ENCODE measurements at places on chromosomes 2 and 18.

DNA sequence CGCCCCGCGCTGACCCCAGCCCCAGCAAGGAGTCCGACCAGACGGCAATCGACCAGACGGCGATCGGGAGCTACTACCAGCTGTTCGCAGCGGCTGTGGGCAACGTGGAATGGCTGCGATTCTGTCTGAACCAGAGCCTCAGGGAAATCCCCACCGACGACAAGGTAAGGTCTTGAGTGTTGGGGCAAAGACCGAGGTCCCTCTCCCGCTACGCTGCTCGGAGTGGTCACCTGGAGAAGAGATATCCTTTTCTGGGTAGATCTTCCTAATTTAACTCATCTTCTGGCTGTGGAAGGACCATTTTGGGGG is 704 bp downstream of the ANKRD53 start:
- DNase-seq = no peak

DNA sequence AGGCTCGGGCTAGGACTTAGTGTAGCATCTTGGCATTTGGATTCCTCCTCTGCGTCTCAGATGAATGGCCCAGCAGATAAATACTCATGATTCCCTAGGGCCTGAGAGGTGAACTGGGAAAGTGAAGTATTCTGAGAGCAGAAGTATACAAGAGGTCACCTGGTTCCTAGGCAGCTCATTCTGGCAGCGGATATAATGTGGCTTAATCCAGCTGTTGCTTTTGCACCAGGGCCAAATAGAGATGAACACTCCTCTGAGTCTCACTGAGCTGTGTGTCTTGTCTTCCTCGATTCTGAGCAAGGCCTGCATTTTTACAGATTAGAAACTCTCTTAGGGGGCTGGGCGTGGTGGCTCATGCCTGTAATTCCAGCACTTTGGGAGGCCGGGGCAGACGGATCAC is 196.1 kb downstream of the SLC4A3 start:
- no peak for DNase-seq

DNA sequence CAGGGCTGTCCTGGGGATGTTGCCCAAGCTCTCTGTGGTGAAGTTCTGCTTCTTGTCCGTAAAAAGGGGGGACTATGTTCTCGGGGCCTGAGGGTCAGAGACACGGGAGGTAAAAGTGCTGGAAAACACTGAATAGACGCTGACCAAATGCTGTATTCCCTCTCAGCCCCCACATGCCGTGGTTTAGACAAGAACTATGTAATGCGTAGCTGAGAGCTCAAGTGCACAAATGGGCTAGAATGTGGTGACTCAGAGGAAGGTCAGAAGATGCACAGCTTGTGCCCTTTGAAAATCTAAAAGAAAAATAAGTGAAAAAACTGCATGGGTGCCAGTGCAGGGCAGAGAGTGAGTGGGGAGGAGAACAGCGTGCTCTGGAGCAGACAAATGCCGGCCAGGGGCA is 80.3 kb upstream of the MAP4K4 start:
- no peak for DNase-seq

- DNase-seq = no peak
These were observed 34.0 kb upstream of the SPTBN1 start for GRCh38 chr2:54422072-54422581.

- no peak for DNase-seq
These were observed 128.4 kb downstream of the INO80D start for GRCh38 chr2:205957452-205958154.

GRCh38 chr18:23284629-23285028 is 149.3 kb downstream of the CABLES1 start:
- no peak for DNase-seq

DNA sequence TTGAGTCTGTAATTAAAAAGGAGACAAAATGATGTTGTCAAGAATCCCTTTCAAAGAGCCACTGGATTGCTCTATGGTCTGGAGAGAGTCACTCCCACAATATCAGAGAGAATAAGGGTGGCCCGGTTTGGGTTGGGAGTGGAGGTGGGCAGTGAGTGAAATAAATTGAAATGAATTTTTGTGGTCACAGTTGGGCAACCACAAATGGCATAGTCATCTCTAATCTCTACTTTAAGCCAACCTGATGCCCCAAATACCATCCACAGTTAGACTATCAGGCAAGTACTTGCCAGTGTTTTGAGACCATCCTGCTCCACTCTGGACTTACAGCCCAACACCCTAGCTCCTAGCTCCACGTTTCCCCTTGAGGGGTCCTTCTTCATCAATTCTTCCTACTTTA is 559.7 kb downstream of the BCL11A start:
- no peak for DNase-seq

- DNase-seq = no peak
These were observed 46.5 kb downstream of the MBP start for GRCh38 chr18:77086034-77086433.

- no peak for DNase-seq
These were observed 144.5 kb downstream of the USP34 start for GRCh38 chr2:61326423-61326822.

DNA sequence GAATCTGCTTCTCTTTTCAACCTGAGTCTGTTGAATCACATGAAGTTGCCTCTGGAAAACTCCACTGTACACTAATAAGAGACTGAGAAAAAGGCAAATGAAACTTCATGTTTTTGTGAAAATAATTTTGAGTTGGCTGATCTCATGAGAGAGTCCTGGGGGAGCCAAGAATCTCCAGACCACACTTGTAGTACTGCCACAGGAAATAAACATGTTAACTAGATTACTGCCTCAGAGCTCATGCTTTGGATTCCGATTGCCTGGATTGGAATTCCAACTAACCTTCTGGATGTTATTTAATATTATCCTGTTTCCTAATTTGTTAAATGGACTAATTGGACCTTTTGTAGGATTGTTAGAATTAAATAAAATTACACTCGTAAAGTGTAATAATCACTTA is 25.2 kb downstream of the NUP35 start:
- no peak for DNase-seq

DNA sequence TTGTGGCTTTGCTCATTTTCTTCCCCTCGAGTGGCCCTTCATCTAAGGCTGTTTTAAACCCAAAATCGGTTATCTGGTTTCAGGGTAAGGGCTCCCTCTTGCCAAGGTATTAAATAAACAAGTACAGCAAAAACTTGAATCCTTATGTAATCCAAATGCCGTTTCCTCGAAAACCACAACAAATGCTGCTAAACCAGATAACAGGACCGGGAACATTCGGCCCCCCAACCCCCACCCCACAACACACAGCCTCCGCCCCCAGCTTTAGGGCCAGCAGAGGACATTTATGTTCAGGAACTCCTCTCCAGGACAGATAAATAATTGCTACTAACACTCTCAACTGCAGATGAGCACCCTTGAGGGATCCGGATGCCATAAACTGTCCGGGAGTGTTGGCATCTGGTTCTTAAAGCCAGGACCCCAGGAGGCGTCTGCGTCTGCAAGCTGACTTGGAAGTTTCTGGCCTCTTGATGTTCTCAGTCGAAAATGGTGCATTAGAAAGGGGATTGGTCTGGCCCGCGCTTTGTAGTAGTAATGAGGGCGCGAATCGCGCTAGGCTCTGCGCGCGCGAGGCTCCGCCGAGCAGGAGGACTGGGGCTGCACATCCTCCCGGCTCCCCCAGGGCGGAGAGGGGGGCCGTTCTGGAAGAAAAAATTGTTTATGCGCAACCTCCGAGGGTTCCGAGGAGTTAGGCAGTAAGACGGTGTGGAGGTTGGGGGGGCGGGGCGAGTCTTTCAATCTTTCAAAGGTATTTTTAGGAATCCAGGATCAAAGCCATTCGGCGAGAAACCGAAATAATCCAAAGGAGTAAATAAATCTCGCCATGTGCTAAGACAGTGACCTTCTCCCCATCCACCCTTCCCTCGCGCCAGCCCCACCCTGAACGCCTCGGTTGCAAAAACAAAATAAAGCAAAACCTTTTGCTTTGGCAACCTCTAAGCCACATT is 3.9 kb upstream of the ID2 start:
- DNase-seq = peak; percentile 79

Data from renal pelvis (tissue), 12 donors.